ENCODE measurements at places on chromosomes 3 and 15. TPM values are rescaled to one million over a fixed set of nuclear protein-coding genes. Genes with fewer than 3 reads are reported as not detected.

DNA sequence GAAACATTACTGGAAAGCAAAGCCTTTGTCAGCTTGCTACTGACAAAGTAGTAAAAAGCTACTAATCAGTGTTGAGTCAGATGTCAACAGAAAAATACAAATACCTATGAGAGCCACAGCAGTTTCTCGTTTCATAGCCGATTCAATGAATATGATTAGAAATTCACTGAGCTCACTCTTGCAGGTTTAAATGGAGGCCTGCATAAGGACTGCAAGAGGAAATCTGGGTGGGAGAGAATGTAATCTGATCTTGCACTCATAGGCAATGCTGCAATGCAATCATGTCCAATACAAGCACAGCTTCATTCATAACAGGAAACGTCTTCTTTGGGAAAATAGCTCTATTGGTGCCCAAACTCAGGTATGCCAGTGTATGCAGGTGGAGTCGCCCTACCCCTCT, 608.8 kb downstream of the ROBO2 start:
- H3K27me3 ChIP-seq = no peaks in the 10 kb centered on the region
- DNase-seq = no peak
- no peak overlapping the region for H3K27ac ChIP-seq
- H3K4me3 ChIP-seq = no peak overlapping the region
- no peaks in the 10 kb centered on the region for H3K36me3 ChIP-seq

The PLA2G4E gene
- 0.80 TPM for total RNA-seq

GRCh38 chr15:82051664-82052063, 5.8 kb upstream of the MEX3B start:
- no peak overlapping the region for H3K4me3 ChIP-seq
- H3K36me3 ChIP-seq = no peaks in the 10 kb centered on the region
- peaks cover 17% of the 10 kb centered on the region for H3K4me1 ChIP-seq
- peak; percentile 48 for DNase-seq
- no peak overlapping the region for H3K27ac ChIP-seq

DNA sequence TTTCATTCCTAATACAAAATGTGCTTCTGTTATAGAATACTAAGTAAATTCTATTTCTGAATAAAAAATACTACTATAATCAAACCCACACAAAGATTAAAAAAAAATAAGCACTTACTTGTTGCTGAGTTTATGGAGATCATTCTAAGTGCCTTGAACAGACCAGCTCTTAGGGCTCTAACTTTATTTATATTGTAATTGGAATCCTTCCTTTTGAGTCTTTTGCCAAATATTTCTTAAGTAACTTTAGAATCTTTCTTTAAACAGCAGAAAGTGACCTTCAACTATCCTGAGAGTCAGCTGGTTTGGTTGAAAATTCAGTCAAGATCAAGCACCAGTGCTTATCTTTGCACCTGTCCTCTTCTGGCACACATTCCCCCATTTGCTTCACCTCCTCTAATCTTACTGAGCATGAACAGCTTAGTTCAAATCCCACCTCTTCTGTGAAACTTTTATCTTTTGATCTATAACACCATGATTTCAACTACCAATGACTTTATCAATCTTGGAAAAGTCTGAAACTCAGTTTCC, 149.3 kb downstream of the VPS13C start:
- no peak for DNase-seq
- H3K4me1 ChIP-seq = no peaks in the 10 kb centered on the region
- H3K4me3 ChIP-seq = no peak overlapping the region
- H3K36me3 ChIP-seq = peaks cover 13% of the 10 kb centered on the region

DNA sequence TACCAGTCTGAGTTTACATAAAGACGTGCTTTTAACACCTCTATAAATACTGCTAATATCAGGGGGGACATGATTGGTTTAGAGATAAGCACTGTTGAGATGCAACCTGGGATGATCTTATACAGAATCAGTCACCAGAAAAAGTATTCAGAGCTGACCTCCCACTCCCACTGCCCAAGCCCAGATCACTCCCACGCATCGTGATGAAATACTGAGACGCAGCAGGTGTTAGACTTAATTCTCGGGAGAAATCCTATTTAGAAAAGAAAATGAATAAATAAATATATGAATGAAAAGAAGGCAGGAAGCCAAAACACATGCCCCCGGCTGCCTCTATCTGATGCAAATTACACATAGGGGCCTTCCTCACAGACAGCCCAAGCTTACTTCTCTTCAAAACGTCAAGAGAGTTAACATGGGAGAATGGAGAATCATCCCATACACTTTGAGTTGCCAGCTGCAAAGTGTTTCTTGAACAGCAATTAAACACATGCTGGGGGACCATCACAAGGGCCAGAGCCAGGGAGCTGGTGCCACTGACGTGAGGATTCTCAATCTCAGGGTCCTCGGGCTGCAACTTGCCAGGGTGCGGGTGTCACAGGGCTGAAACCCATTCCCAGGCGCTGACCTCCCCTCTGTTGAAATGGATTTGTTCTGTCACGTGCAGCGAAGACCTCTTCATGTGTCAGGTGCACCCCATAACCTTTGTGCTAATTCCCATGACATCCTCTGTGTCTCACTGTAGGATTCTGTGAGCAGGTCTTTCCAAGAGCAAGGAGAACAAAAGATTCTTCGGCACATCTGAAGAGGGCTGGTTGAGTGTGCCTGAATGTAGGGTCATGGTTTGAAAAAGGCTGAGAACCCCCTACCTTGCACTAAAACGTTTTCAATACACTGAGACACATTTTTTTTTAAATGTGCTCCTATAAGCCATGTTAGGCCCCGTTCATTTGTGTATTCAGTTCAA, 764.2 kb upstream of the ARRDC4 start:
- H3K36me3 ChIP-seq = no peaks in the 10 kb centered on the region
- no peaks in the 10 kb centered on the region for H3K4me1 ChIP-seq
- H3K27me3 ChIP-seq = no peaks in the 10 kb centered on the region
- H3K27ac ChIP-seq = no peak overlapping the region

GRCh38 chr3:134406331-134407238, 32.3 kb upstream of the AMOTL2 start:
- peak; percentile 88 for DNase-seq
- H3K36me3 ChIP-seq = no peaks in the 10 kb centered on the region
- peaks cover 37% of the 10 kb centered on the region for H3K4me1 ChIP-seq
- peaks cover 9% of the 10 kb centered on the region for H3K27me3 ChIP-seq
- H3K4me3 ChIP-seq = peak overlapping the region; percentile 40

- H3K27me3 ChIP-seq = no peaks in the 10 kb centered on the region
- no peaks in the 10 kb centered on the region for H3K36me3 ChIP-seq
- H3K4me1 ChIP-seq = no peaks in the 10 kb centered on the region
- H3K27ac ChIP-seq = no peak overlapping the region
- no peak overlapping the region for H3K4me3 ChIP-seq
Observed at GRCh38 chr15:96242761-96243160, 87.7 kb upstream of the NR2F2 start.

The SNTN gene
- not detected for total RNA-seq

GRCh38 chr3:100603469-100603868, 5.9 kb upstream of the ADGRG7 start:
- no peaks in the 10 kb centered on the region for H3K4me1 ChIP-seq
- no peak overlapping the region for H3K4me3 ChIP-seq
- no peaks in the 10 kb centered on the region for H3K36me3 ChIP-seq
- no peak overlapping the region for H3K27ac ChIP-seq
- H3K27me3 ChIP-seq = no peaks in the 10 kb centered on the region
- peak; percentile 33 for DNase-seq

The FEM1B gene
- 36.6 TPM for total RNA-seq

DNA sequence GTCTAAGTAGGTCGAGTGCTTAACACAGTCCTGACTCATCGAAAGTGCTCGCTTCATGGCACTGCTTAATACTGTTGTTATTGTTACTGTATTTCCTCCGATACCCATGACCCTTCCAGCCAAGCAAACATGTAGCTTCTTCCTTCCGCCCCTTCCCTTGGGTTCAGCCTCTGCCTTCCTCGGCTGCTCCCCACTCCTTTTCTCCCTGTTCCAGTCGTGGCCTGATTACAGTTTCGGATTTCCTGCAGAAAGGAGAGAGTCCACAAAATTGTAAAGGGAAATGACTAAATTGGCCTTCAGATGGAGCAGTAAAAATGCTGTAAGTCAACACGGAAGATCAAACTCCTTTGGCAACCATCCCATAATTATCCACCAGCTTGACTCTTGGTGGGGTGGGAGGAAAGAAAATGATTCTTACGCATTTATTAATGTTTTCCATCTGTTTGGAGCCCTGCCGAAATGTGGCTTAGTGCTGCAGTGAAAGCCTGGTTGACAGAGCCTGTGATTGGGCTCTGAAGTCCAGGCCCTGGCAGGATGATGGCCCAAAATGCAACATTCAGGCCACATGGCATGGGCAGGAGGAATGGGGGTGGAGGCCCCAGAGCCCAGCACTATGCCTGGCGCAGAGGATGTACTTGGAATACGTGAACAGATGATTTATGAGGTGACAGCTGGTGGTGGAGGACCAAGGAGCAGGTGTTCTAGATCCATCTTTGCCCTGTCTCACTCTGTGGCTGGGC, 37.6 kb downstream of the FAM3D start:
- DNase-seq = peak; percentile 99
- H3K4me1 ChIP-seq = peaks cover 51% of the 10 kb centered on the region
- no peak overlapping the region for H3K4me3 ChIP-seq

GRCh38 chr3:45677033-45677446, 12.2 kb upstream of the SACM1L start:
- no peak for DNase-seq
- H3K27me3 ChIP-seq = no peaks in the 10 kb centered on the region
- H3K4me1 ChIP-seq = peaks cover 7% of the 10 kb centered on the region
- H3K27ac ChIP-seq = peak overlapping the region; percentile 68

GRCh38 chr15:68651916-68652525, 73.2 kb downstream of the CORO2B start:
- H3K4me1 ChIP-seq = peaks cover 40% of the 10 kb centered on the region
- DNase-seq = peak; percentile 72
- no peak overlapping the region for H3K27ac ChIP-seq
- no peaks in the 10 kb centered on the region for H3K36me3 ChIP-seq
- H3K4me3 ChIP-seq = no peak overlapping the region

- H3K4me1 ChIP-seq = no peaks in the 10 kb centered on the region
- no peak overlapping the region for H3K27ac ChIP-seq
- H3K4me3 ChIP-seq = no peak overlapping the region
- no peak for DNase-seq
Observed at GRCh38 chr15:50916400-50916799, 7.9 kb downstream of the AP4E1 start.

The BCL2A1 gene
- 0.35 TPM for total RNA-seq

GRCh38 chr15:51736069-51736468, 1.4 kb downstream of the LYSMD2 start:
- H3K4me3 ChIP-seq = no peak overlapping the region
- no peak overlapping the region for H3K27ac ChIP-seq
- no peak for DNase-seq
- no peaks in the 10 kb centered on the region for H3K36me3 ChIP-seq
- H3K4me1 ChIP-seq = peaks cover 13% of the 10 kb centered on the region
- H3K27me3 ChIP-seq = no peaks in the 10 kb centered on the region

- H3K27me3 ChIP-seq = no peaks in the 10 kb centered on the region
- H3K4me1 ChIP-seq = no peaks in the 10 kb centered on the region
- H3K36me3 ChIP-seq = no peaks in the 10 kb centered on the region
- H3K4me3 ChIP-seq = no peak overlapping the region
- no peak for DNase-seq
Observed at GRCh38 chr3:168738527-168739325, 643.0 kb upstream of the GOLIM4 start.

- H3K36me3 ChIP-seq = no peaks in the 10 kb centered on the region
- H3K27me3 ChIP-seq = no peaks in the 10 kb centered on the region
- H3K27ac ChIP-seq = no peak overlapping the region
Observed at GRCh38 chr3:197317250-197317963, 19.0 kb upstream of the DLG1 start.

The TMEM207 gene
- total RNA-seq = not detected

GRCh38 chr3:34073111-34073510, 274.7 kb downstream of the PDCD6IP start:
- no peaks in the 10 kb centered on the region for H3K4me1 ChIP-seq
- H3K27me3 ChIP-seq = no peaks in the 10 kb centered on the region
- no peak for DNase-seq
- no peak overlapping the region for H3K4me3 ChIP-seq
- H3K27ac ChIP-seq = no peak overlapping the region
- H3K36me3 ChIP-seq = no peaks in the 10 kb centered on the region

The TIGIT gene
- 0.09 TPM for total RNA-seq

DNA sequence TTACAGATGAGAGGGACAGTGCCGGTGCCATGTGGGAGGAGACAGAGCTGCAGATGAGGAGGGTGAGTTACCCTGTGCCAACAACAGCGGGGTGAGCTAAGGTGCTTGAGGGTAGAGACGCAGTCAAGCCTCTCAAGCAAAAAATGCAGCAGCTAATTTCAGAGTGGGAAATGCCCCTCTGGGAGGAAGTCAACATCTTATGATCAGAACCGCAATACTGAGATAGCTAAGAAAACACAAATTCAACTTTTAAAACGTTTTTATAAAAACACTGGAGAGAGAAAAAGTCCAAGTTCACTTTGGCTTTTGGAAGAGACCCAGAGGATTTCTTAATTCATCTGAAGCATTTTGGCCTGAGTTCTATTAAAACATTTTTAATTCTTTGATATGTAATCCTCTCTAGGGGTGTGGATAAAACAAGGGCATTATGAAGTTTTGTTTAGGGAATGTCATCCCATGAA, 319.2 kb downstream of the SLC9A9 start:
- no peaks in the 10 kb centered on the region for H3K36me3 ChIP-seq
- DNase-seq = peak; percentile 32
- no peaks in the 10 kb centered on the region for H3K27me3 ChIP-seq
- H3K4me3 ChIP-seq = no peak overlapping the region
- no peak overlapping the region for H3K27ac ChIP-seq

DNA sequence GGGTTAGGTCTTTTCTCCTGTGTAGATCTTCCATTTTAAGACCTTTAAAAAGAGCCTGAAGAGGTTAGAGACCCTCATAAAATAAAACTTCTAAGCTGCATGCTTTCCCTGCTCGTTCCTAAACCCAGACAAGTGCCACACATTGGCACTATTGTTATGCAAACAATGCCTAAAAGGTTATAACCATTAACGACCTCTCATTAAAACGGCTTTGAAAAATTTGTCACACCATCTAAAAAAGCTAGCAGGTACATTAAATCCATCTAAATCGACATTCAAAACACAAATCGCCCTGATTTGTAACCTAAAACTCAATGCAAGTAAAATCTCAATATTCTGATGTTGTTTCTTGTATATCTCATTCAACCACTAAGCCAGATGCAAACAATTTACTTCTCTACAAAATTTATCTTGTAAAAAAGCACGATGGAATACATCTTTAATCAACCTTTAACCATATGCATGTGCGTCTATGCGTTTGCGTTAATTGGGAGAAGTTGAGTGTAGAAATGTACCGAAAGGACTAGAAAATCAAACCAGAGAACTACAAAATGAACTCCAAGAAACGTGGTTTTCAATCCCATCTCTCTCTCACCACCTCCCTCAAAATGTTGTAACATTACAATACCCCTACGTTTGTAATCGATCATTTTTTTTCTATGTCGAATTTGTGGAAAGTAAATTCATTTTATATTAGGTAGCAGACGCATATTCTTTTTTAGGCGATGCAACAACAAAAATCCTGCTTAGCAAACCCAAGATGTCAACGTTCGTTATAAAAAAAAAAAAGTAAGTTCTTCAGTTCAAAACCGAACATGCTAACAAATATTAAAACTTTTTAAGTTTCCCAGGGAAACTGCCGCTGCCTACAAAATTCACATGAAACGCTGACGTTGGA, 1.2 kb downstream of the ALDH1A2 start:
- H3K27ac ChIP-seq = no peak overlapping the region
- peaks cover 43% of the 10 kb centered on the region for H3K27me3 ChIP-seq
- DNase-seq = peak; percentile 20
- no peaks in the 10 kb centered on the region for H3K36me3 ChIP-seq

GRCh38 chr3:39185326-39185958, 7.0 kb downstream of the XIRP1 start:
- peaks cover 68% of the 10 kb centered on the region for H3K4me1 ChIP-seq
- peaks cover 49% of the 10 kb centered on the region for H3K36me3 ChIP-seq
- no peaks in the 10 kb centered on the region for H3K27me3 ChIP-seq
- no peak overlapping the region for H3K4me3 ChIP-seq

The GYG1 gene
- 33.1 TPM for total RNA-seq
